Gastroesophageal sphincter (tissue), 4 donors: ENCODE measurements at places on chromosomes 12 and 14. TPM values are rescaled to one million over a fixed set of nuclear protein-coding genes. Genes with fewer than 3 reads are reported as not detected.

- no peak for ATAC-seq
Observed at GRCh38 chr12:97177481-97177880, 270.4 kb downstream of the NEDD1 start.

GRCh38 chr14:93736378-93737014 is 51.8 kb downstream of the PRIMA1 start:
- ATAC-seq: no peak

DNA sequence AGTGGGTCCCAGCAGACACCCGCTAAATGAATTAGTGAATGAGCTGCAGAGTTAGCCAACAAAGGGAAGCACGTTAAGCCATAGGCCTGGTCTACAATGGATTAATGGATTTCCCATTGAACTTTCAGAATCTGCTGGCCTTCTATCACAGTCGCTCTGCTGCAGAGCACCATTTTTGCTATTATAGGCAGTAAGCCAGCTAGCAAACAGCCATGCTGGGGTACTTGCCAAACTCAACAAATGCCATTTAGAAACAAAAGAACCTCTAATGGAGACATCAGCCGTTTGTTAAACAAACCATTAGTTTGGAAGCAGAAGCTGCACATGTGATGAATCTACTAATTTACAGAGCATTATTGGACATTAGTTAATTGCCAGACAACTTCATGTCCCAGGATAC is 181.1 kb upstream of the STXBP6 start:
- ATAC-seq: no peak

DNA sequence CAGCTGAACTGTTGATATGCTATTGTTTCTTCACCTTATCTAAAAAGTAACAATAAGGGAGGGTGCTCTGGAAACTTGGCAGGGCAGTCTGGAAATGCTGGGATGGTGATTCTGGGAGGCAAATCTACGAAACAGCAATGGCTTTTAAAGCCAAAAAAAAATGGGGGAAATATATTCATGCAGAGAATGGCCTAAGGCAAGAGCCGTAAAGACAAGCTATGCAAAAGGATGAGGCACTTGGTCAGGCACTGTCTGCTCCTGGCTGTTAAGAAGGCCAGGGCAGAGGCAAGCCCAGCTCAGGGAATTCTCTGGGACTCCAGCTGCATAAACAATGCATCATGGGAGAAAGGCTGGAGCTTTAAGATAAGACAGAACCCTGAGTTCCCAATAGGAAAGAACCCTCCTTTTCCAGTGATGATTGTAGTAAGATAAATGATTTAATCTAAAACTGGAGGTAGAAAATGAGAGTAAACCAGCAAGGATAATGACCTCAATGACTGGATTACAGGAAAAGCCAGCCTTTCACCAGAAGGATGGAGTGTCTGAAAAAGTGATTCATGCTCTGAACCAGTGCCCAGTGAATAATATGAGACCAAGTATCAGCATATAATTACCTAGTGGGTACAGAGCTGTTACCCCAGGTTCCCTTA is 46.0 kb downstream of the ITPR2 start:
- ATAC-seq: peak; percentile 43

DNA sequence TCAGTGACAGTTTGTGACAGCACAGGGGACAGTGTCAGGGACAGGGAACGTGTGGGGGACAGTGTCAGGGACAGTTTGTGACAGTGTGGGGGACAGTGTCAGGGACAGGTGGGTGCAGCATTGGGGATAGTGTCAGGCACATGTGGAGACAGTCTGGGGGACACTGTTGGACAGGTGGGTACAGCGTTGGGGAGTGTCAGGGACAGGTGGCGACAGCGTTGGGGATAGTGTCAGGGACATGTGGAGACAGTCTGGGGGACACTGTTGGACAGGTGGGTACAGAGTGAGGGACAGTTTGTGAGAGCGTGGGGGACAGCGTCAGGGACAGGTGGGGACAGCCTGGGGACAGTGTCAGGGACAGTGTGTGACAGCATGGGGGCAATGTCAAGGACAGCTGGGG is 140.0 kb downstream of the TMEM121 start:
- no peak for ATAC-seq

GRCh38 chr12:14716848-14717444 is 20.5 kb upstream of the GUCY2C start:
- ATAC-seq: no peak

- peak; percentile 62 for ATAC-seq
Observed at GRCh38 chr14:72523424-72524294, 370.2 kb downstream of the DPF3 start.

GRCh38 chr12:42978708-42979107 is 389.2 kb upstream of the PRICKLE1 start:
- no peak for ATAC-seq

DNA sequence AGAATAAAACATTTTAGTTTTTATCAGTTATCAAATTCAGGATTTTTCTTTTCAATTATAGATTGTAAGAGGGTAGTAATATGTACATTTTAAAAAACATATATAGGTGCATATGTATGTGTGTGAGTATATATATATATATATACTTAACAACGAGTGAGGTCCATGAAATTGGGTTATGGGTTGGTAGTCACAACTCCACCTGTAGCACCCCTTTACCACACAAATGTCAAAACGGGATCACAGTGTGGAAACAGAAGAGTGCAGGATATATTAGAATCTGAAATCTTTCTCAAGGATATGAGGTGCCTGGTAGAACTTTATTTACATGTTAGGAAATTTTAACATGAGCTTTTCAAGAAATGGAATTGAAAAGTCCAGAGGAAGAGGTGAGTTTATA is 31.3 kb downstream of the MIA2 start:
- no peak for ATAC-seq

GRCh38 chr12:4275016-4275869 is 1.7 kb downstream of the CCND2 start:
- ATAC-seq: no peak

DNA sequence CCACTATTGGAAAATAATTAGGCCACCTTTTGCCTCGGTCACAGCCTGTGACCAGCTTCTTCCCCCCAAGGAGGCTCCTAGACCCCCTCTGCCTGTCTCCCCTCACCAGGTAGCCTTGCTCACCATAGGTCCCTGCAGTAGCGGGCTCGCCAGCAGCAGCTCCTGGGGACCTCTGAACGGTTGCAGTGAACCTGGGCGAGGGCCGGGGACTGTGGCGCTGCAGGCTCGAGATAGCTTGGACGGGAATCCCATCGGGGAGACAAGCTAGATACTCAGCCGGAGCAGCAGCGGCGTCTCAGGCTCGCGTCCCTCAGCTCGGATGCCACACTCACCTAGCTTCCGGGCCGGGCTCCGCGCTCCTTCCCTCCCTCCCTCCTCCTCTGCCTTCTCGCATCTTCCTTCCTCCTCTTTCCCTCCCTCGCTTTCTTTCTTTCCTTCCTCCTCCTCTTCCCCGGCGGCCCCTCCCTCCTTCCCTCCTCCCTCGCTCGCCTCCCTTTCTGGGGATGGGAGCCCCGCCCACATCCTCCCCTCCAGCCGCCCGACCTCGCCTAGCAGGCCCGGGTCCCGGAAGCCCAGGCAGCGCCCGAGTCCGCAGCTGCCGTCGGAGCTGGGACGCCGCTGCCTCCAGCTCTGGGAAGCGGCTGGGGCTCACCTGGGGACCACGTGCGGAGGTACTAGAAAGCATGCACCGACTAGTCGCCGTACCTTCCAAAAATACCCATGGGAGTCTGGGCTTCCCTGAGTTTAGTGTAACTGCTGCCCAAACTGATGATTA is at the start of gene BMP4:
BMP4 (minus strand) TSS at position 399 of the 775 bp plus-strand sequence. CDS start 4,603 bp downstream, outside the sequence.
- ATAC-seq: peak; percentile 69

GRCh38 chr12:128551266-128551665 is 272.5 kb downstream of the SLC15A4 start:
- ATAC-seq: no peak

- ATAC-seq: no peak
Observed at GRCh38 chr12:90303771-90304170, 595.1 kb upstream of the ATP2B1 start.

GRCh38 chr14:90556666-90557450 is 160.0 kb downstream of the CALM1 start:
- ATAC-seq: no peak

DNA sequence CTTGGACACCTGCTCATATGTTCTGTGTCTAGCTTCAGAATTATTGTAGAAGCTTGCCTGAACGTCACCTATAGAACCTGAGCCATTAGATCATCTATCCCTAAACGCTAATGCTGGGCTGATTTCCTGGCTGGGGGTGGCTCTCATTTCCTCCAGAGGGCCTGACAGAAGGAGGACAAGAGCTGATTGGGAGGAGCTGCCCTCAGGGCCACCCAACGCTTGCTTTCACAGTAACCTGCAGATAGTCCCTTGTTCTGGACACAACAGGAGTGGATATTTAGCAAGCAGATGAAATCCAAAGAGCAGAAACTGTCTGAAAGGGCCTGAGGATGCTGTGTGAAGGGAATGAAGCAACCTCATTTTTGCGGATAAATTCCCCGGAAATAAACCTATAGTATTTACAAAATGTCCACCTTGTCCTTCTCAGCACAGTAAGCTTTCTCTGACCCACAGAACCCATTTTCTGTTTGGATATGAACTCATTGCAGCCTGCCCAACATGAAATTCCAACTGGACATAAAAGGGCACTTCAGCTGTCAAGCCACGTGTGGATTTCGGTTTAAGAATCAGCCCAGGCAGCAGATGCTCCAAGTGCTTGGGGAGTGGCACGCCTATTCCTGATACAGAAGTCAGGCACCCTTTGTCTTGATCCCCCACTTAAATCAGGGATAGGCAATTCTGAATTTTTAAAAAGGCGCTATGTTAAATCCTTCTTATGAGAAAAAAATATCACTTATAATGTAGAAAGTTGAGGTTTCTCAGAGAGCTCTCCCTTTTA is 32.8 kb upstream of the TUBA1C start:
- ATAC-seq: no peak

- ATAC-seq: no peak
Observed at GRCh38 chr14:92650581-92651105, 97.8 kb downstream of the LGMN start.

DNA sequence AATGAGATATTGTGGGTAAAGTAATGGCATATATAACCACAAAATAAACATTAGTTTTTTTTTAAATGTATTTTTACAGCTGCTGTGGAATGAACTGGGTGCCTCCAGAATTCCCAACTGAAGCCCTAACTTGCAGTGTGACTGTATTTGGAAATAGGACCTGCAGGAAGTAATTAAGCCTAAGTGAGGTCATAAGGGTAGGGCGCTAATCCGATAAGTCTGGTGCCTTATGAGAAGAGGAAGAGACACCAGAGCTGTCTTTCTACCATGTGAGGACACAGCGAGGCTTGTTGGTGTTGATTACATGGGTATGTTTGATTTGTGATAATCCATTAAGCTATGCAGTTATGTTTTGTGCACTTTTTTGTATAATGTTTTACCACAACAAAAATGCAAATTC is 136.8 kb downstream of the TPH2 start:
- ATAC-seq: no peak

DNA sequence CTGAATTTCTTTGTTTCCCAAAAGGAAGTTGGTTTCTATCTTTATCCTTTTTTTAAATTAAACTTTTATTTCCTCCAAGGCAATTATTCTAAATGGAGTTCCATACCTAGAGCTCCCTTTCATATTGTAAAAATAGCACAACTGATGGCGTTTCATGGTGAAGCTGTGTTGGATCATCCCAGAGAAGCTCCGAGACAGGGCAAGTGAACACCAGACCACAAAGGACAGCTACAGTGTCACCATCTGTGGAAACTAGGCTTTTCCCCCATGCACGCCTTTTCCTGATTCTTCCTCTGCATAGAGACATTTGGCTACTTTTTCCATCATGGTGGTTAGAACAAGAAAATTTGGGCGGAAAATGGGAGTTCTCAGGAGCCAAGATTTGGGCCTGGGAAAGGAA is 12.7 kb downstream of the TPCN1 start:
- no peak for ATAC-seq

- no peak for ATAC-seq
Observed at GRCh38 chr12:23855813-23856212, 93.7 kb downstream of the SOX5 start.

DNA sequence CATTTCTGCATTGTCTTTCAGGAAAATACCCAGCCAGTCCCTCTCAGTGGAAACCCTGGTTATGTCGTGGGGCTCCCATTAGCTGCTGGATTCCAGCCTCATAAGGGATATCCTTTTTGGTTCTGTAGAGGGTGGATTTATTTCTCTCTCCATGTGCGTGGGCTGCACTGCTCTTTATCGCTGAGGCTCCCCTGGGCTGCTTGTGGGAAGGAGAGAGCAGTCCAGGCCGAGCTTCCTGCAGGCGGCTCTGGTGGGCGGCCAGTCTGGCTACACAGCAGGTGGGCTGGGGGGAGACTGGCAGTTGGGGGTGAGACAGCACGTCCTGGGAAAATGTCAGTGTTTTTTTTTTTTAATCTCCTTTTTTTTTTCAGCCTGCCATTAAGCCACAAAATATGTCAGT is 27.6 kb downstream of the TCTN1 start:
- ATAC-seq: no peak

GRCh38 chr12:11812586-11813437 is 163.3 kb downstream of the ETV6 start:
- ATAC-seq: peak; percentile 62

GRCh38 chr14:64763801-64764621 is 59.8 kb downstream of the PLEKHG3 start:
- no peak for ATAC-seq

DNA sequence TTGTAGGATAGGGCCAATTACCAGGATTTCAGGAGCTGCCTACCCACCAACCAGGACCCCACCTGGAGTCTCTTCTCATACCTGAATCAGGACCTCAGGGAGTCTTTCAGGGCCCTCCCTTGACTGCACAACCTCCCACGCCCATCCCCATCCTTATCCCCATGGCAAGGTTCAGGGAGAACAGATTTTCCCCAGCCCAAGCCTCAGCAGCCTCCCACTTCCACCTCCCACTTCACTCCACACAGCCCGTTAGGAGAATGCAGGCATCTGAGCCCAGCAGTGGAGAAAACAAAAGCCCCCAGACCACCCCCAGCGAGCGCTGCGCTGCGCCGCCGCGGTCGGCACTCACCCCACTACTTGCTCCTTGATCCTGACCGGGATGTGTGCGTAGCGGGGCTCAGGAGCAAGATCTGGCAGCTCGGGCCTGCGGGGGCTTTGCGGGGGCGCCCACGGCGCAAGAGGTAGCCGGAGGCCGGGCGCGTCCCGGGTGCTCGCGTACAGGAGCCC is 1.4 kb downstream of the B4GALNT1 start:
- ATAC-seq: no peak

DNA sequence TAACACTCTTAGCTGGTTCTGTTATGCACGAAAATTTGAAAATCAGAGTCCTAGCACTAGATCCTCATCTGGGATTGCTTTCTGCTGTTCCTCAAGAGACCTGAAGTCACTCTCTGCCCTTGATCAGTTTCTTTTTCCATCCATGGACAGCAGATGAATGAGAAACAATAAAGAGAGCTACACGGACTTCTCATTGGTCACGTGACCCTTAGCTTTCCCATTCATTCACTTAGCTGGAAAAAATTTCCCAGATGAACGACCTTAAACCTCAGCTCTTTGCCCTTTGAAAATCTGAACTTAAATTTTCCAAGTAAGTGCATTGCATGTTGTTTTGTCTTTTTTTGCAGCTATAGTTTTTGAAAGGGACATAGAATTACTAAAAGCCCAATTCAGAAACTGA is 27.2 kb upstream of the RGS6 start:
- ATAC-seq: no peak

- ATAC-seq: peak; percentile 60
Observed at GRCh38 chr14:76267322-76268046, 108.5 kb upstream of the ESRRB start.

The BCL11B gene
- total RNA-seq: 0.39 TPM

The SERPINA10 gene
- total RNA-seq: not detected

The TAS2R8 gene
- total RNA-seq: not detected

The ASPG gene
- 0.13 TPM for total RNA-seq

The RD3L gene
- not detected for total RNA-seq

The HOXC9 gene
- total RNA-seq: not detected

The ADCY6 gene
- 31.4 TPM for total RNA-seq

The TSPAN9 gene
- total RNA-seq: 22.7 TPM

The ZC3H10 gene
- total RNA-seq: 5.0 TPM
